ENCODE measurements at places on chromosomes 3 and 15. TPM values are rescaled to one million over a fixed set of nuclear protein-coding genes. Genes with fewer than 3 reads are reported as not detected.

DNA sequence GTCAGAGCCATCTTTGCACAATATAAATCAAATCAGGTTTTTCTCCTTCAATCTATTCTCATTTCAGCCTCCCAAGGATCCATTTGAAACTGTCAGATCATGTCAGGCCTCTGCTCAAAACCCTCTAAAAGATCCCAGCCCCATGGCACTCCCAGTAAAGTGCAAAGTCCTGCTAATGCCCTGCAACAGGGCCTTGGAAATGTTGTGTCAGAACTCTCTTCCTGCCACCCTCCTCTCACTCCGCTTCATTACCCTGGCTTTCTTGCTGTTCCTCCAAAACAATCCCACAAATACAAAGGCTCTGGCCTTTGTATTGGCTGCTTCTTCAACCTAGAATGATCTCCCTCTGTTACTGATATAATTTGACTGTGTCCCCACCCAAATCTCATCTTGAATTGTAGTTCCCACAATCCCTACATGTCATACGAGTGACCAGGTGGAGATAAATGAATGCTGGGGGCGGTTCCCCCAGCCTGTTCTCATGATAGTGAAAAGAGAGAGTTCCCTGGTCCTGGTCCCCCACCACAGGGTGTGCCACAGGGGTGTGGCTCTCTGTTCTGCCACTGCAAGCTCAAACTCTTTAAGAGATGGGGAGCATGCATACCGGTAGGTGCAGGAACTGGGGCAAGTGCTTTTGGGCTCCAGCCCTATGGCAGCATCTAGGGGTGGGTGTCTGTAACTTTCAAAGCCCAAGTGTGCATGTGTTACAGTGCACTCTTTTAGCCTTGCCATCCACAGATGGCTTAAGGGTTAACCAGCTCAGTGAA lies 22.9 kb upstream of the TRA2B start:
- DNase-seq, result no peak

- DNase-seq, result no peak
These were observed 40.5 kb upstream of the MAGEF1 start for GRCh38 chr3:184752361-184752760.

- no peak for DNase-seq
These were observed 14.8 kb upstream of the RAD51 start for GRCh38 chr15:40680151-40680550.

- no peak for DNase-seq
These were observed 6.5 kb upstream of the CPEB1 start for GRCh38 chr15:82653483-82654168.

- no peak for DNase-seq
These were observed 63.6 kb upstream of the MBNL1 start for GRCh38 chr3:152205097-152205593.

DNA sequence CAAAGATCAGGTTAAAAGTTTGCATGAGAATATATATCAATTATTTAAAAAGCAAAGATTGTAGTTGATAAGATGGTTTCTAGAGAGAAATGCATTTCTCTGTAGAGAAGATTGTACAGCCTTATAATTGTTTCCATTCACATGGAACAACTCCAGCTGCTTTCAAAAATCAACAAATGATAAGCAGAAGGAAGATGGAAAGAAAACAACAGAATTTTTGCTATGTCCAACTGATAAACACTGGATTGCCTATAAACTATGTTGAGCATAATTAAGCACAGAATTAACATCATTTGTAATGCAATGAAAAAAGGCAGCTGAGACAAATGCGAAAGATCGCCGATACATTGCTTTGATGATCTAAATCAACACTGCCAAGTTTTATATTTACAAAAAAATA lies 89.0 kb downstream of the C3orf85 start:
- no peak for DNase-seq

DNA sequence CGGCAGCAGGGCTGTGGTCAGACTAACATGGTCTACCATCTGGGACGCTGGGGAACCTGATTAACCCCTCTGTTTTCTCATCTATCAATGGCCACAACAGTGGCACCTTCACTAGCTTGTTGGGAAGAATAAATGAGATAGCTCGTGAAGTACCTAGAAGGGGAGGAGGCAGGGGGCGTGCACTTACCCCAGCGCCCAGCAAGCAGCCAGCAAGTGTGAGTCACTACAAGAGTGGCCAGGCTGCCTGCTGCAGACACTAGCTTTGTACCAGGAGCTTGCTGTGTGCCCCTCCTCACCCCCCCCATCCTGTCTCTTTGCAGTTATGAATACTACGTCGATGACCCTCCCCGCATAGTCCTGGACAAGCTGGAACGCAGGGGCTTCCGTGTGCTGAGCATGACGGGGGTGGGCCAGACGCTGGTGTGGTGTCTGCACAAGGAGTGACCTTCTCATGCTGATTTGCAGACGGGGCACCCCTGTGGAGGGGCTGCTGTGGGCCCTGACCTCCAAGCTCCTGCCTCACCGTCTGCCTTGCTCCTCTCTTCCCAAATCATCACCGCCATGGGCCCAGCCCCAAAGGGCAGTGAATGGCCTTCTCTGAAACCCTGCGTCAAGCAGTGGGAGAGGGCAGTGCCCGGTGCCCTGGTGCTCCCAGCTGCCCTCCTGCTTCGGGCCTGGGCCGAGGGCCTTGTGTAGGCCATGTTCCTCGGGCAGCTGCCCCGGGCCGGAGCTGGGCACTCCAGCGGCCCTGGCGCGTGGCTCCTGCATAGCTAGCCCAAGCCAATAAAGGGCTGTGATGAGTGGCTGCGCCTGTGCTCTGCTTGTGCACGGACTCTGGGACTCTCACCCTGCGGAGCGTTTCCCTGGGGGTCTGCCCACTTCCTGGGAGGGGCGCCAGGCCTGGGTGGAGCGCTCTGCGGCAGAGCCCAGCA lies 2.6 kb upstream of the C15orf62 start:
- DNase-seq, result no peak

DNA sequence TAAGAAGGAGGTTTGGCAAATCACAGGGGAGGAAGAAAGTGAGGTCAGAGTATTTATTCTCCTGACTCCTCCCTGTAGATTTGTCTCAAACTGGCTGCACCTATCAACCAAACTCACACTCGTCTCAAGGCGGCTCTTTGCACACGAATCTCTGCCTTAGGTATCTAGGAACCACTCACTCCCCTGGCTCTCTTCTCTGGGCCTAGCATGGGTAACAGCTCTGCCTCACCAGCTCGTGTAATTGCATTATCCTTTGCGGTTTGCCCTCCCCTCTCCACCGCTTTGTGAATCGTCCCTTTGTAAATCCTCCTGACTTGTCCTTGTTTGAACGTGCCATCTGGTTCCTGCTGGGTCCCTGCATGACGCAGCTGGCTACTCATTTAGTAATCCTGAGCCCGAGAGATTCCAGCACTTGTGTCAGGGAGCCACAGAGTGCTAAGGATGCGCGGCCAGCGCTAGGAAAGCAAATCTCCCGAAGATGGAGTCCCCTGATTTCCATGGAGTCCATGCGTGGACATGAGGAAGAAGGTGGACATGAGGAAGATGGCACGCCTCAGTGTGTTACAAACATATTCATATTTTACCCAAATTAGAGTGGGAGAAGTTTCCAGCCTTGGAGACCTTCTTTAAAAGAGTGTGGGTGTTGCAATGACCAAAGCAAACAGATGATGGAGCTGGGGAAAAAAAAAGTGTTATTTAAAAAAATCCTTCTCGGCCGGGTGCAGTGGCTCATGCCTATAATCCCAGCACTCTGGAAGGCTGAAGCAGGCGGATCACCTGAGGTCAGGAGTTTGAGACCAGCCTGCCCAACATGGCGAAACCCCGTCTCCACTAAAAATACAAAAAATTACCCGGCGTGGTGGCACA lies 26.7 kb downstream of the NRROS start:
- no peak for DNase-seq

NTRK3 gene
- total RNA-seq, result 4.0 TPM

C3orf20 gene
- not detected for total RNA-seq

Data from left ventricle myocardium superior (tissue), 1 donor.